NCI-H524 (cell line): ENCODE measurements at places on chromosomes 4 and X.

GRCh38 chr4:186676531-186677161 lies 47.0 kb downstream of the FAT1 start:
- no peak for DNase-seq

- peak; percentile 2 for DNase-seq
Measured at GRCh38 chrX:131359611-131360010, 70.5 kb upstream of the IGSF1 start.

DNA sequence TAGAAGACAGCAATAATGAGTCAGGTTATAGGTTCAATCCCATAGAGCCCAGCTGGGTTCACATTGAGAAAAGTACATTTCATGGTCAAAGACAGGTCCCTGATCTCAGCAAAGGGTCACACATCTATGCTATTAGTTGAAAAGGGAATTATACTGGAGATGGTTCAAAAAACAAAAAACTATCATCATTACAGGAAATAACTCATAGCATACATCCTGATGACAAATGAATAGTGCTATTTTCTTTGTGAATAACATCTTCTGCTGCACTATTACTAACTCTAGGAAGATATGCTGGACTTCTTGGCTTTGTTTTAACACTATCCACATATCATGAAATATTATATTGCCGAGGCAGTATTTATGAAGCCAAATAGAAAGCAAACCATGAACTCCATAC lies 202.5 kb upstream of the MAB21L2 start:
- no peak for DNase-seq

- DNase-seq: no peak
Measured at GRCh38 chr4:137623013-137623412, 90.7 kb upstream of the PCDH18 start.

DNA sequence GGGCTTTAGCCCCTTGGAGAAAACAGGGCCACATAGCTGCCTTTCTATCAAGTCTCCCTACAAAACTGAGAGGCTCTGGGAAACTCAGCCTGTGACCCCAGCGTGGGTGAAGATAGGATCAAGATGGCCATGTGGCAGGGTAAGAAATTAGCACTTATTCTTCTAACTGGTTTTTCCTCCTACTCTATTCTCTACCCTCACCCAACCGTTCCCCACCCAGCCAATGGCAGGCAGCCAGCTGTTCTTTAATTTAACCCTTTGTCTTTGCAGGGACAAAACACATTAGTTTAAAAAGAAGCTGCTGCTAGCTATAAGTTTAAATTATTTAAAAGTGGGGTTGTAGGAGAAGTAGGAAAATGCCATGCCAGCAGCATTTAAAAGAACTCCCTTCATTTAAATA lies 2.8 kb downstream of the CLCN5 start:
- peak; percentile 67 for DNase-seq

GRCh38 chr4:3267576-3268394 lies 18.8 kb downstream of the MSANTD1 start:
- no peak for DNase-seq

DNA sequence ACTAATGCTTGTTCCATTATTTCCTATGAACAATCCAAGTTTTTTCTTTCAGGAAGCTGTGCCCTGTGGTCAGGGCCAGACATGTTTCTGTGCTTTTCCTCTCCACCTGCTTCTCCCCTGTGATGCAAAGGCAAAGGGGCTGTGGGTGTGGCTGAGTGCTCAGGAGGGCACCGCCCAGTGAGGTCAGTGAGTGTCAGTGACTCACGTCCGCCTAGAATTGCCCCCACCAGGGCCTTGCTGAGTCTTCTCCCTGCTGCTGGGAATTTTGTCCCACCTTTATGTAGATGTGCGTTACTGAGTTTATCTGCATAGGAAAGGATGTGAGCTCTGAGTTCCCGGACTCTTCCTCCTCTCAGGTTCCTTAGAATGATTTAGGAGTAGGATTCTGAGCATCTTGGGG lies 283.2 kb downstream of the DCHS2 start:
- DNase-seq: no peak

DNA sequence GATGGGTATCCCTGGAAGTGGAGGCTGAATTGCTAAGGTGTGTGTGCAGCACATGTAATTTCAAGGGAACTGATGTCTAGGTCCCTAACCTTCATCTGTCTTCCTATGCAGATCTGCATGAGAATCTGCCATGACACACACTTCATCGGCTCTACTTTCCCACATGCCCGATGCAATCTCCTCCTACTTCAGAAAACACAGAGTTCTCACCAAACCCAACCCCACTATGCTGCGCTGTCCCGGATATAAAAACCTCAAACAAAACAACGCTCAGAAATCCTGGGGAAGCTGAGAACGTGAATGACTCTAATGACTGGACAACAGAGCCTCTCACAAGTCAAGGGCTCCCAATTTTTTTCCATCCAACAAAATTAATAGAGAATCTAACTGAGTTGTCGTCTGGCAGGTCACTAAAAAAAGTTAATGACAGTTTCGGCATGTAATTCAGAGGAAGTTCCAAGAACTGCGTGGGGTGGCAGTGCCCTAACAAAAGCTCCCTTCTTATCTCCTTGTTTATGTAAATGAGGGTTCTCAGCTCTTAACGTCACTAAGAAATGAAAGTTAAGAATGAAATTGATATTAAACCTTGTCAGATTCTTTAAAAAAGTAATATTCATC lies 39.0 kb downstream of the STX18 start:
- no peak for DNase-seq
